ENCODE measurements at places on chromosomes 1 and 21.
A peak's percentile ranks its signal among the peaks of the same experiment; 100 is the strongest.

DNA sequence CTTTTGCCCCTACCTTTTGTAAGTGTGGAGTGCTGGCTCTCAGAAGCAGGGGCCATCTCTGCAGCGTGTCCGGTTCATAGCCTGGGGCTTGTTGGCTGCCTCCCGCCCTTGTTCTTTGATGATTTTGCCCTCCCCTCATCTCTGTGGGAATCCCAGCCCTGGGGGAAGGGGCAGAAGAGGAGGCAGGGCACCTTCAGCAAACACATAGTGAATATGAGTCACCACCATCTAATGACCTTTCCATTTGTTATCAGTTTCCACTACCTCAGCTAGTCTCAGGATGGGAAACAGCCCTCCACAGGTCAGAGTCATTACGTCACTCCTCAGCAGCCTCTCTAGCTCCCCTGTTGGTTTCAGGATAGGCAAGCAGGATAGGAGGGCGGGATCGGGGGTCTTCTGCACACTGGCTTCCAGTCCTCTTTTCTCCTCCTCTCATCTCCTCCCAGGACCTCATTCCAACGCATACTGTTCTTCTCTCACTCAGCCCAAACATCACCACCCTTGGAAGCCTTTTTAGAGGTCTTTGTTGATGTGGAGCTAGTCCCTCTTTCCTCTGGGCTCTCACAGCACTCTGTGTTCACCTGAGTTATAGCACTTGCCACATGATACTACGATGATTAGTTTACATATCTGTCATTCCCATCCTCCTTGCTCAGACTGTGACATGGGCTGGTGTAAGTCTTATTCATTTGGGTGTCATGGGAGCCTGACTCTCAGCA, 15.8 kb downstream of the GADD45A start:
- no peak overlapping the region for H3K27ac ChIP-seq
- no peaks in the 10 kb centered on the region for H3K36me3 ChIP-seq
- DNase-seq: no peak
- no peaks in the 10 kb centered on the region for H3K4me1 ChIP-seq

DNA sequence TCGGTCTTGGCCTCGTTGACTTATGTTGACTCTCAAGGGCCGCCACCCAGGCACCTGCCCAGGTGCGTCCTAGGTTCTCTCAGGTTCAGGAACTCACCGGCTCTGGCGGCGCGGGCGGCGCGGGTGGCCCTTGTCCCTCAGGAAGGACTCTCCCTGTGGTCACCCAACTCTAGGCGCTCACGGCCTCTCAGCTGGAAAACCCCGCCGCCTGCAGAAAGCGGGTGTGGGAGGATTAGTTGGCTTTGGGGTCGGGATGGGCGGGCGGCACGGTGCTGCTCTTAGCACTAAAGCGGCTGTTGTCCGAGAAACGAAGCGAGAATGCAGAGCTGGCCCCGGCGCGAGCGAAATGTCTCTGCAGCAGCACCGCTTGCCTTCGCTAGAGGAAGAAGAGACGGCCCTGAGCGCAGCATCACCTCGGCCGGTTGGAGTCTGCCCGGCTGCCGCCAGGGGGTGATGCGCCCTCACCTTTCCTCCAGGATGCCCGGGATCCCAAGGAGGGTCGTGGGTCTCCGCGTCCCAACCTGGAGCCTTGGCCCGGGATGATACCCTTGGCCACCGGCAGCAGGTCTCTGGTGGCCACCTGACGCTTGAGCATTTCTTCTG, 8.1 kb upstream of the TADA1 start:
- H3K4me1 ChIP-seq: no peaks in the 10 kb centered on the region
- H3K36me3 ChIP-seq: no peaks in the 10 kb centered on the region
- DNase-seq: no peak
- H3K4me3 ChIP-seq: no peak overlapping the region
- no peak overlapping the region for H3K27ac ChIP-seq

DNA sequence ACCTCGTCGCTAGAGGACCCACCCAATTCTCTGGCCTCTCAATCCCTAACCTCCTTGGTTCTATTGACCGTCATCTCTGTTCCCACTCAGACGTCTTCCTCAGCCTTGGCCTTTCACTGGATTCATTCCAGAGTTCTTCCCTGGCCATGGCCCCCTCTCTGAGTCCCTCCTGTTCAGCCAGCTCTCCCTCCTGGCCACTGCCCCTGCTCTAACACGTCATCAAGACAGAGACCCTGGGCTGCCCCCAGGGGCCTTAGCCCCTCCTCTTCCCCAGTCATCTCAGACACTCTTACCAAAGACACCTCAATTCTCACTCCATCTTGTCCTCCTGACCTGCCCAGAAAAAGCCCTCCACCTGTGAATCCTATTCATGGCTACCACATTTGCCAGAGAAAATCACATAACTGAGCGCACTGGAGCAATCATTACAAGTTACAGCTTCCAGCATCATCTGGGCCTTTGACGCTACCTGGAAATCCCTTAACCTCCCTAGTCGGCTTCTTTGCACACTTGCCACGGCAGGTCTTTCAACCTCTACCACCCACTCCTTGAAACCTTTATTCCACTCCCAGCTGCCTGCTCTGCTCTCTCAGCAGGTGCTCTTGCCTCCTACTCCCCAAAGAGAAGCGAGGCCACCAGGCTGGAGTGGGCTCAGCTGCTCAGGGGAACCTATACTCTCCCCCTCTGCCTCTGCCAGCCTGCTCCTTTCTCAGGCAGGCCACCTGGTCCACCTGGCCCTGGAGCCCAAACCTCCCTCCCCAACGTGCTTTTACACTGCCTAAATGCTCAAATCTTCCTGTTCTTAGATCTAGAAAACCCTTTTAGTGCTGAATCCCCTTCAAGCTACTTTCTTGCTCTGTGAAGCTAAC, 14.0 kb downstream of the DCST2 start:
- DNase-seq: no peak
- H3K4me1 ChIP-seq: peaks cover 29% of the 10 kb centered on the region
- H3K4me3 ChIP-seq: no peak overlapping the region

GRCh38 chr21:42198929-42199867, 19.7 kb upstream of the ABCG1 start:
- H3K36me3 ChIP-seq: no peaks in the 10 kb centered on the region
- peak; percentile 68 for DNase-seq
- peaks cover 6% of the 10 kb centered on the region for H3K4me1 ChIP-seq
- H3K27ac ChIP-seq: no peak overlapping the region
- H3K4me3 ChIP-seq: no peak overlapping the region

DNA sequence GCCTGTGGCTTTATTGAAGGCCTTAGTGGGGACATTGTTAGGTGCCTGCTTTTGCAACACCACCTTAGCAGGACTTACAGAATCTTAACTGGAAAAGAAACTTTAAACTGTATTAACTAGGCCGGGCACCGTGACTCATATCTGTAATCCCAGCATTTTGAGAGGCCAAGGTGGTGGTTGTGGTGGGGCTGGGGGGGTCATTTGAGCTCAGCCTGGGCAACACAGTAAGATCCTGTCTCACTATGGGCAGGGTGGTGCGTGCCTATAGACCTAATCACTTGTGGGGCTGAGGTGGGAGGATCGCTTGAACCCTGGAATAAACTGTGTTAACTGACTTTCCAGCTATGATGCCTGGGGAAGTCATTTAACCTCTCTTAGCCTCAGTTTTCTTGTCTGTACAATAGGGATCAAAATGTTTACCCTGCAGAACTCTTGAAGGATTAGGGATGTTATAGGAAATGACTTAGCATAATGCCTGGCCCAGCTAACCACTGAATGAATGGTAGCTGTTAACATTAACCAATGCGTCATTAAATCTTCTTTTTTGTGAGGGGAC, 39.5 kb downstream of the IER5 start:
- DNase-seq: no peak
- no peak overlapping the region for H3K27ac ChIP-seq
- H3K4me3 ChIP-seq: no peak overlapping the region

DNA sequence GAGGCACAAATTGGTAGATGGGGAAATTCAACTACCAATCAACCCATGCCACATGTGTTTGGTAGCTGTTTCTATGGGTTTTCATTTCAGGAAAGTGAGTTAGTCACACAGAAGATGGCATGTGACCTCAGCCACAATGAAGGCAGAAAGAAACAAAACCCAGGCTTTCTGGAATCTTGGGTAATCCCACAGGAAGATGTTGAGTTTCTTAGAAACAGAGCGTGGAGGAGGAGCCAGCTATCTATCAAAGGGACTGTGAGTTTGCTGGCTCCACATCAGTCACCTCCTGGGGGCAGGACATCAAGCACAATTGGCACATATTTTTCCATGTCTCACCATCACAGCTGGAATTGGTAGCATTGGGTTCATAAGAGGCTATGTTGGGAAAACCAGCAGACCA, 188.9 kb upstream of the PLXNA2 start:
- H3K4me3 ChIP-seq: no peak overlapping the region
- H3K27me3 ChIP-seq: no peaks in the 10 kb centered on the region

- H3K4me3 ChIP-seq: no peak within 1 kb of the TSS
- no peak within 1 kb of the TSS for H3K27ac ChIP-seq
- DNase-seq: no peak
- no peaks in the 10 kb centered on the region for H3K36me3 ChIP-seq
- no peaks in the 10 kb centered on the region for H3K27me3 ChIP-seq
These were observed at the start of gene LY9 for GRCh38 chr1:160795951-160796383. Gene LY9, plus strand, starts transcription at chr1:160796174. Its CDS starts 14 bp downstream, at chr1:160796188.

- H3K4me1 ChIP-seq: no peaks in the 10 kb centered on the region
- H3K4me3 ChIP-seq: no peak overlapping the region
- no peak overlapping the region for H3K27ac ChIP-seq
- DNase-seq: no peak
- no peaks in the 10 kb centered on the region for H3K27me3 ChIP-seq
- no peaks in the 10 kb centered on the region for H3K36me3 ChIP-seq
These were observed 14.9 kb downstream of the ABCA4 start for GRCh38 chr1:94105957-94106529.

- no peak for DNase-seq
- no peaks in the 10 kb centered on the region for H3K36me3 ChIP-seq
- no peaks in the 10 kb centered on the region for H3K27me3 ChIP-seq
- no peak overlapping the region for H3K4me3 ChIP-seq
- H3K27ac ChIP-seq: no peak overlapping the region
- no peaks in the 10 kb centered on the region for H3K4me1 ChIP-seq
These were observed 74.1 kb upstream of the PLXNA2 start for GRCh38 chr1:208318150-208318734.

DNA sequence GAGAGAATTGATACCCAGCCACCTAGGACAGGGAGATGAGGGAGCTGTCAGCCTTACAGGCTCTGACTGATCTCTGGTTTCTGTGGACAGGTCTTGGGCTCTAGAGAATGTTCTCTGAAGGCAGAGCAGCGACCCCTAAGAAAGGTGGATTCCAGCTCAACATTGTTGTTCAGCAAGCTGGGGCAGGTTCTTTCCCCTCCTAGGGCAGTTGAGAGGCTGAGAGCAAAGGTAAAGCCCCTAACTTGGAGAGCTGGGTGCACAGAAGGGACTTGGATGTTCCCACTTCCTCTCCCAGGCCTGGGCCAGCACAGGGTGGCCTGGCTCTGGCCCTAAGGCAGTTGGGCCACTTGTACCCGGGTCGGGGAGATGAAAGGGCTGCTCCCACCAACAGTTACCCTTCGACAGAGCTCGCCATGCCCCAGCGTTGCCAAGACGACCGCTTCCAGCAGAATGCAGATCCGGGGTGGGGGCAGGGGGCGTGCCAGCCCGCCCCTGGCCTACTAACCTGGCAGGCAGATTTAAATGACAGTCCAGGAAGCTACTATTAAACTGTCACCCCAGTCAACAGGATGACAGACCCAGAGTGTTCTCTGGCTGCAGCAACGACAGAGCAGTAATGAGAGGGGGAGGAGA, 31.6 kb downstream of the LRP8 start:
- H3K36me3 ChIP-seq: no peaks in the 10 kb centered on the region
- no peak overlapping the region for H3K27ac ChIP-seq
- no peak for DNase-seq
- no peak overlapping the region for H3K4me3 ChIP-seq

GRCh38 chr1:152190589-152190988, 31.6 kb upstream of the RPTN start:
- no peak overlapping the region for H3K27ac ChIP-seq
- no peaks in the 10 kb centered on the region for H3K27me3 ChIP-seq

- H3K4me3 ChIP-seq: peak overlapping the region; percentile 76
- peaks cover 48% of the 10 kb centered on the region for H3K4me1 ChIP-seq
- no peaks in the 10 kb centered on the region for H3K27me3 ChIP-seq
These were observed 1.3 kb downstream of the AHDC1 start for GRCh38 chr1:27602462-27603308.

DNA sequence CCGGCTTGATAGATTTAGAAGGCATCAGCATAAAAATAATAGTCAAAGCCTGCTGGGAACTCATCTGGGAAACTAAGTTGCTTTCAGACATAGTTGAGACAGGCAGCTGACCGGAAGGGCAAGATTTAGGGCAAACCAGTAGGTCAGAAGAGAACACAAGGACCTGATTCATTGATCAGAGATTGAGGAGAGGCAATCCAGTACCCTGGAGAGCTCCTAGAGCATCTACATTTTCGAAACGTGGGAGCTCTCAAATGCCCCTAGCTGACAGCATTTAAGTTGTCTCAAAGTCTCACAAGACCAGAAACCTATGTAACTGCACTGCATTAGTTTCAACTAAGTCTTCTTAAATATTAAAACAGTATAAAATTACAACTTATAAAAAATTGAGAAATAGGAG, 22.9 kb upstream of the MTF2 start:
- H3K4me3 ChIP-seq: no peak overlapping the region
- H3K27ac ChIP-seq: no peak overlapping the region
- DNase-seq: peak; percentile 46
- H3K27me3 ChIP-seq: no peaks in the 10 kb centered on the region
- H3K4me1 ChIP-seq: peaks cover 13% of the 10 kb centered on the region
- no peaks in the 10 kb centered on the region for H3K36me3 ChIP-seq

GRCh38 chr1:183989078-183989577, 48.4 kb downstream of the COLGALT2 start:
- no peaks in the 10 kb centered on the region for H3K36me3 ChIP-seq
- H3K4me3 ChIP-seq: no peak overlapping the region
- DNase-seq: no peak
- no peaks in the 10 kb centered on the region for H3K4me1 ChIP-seq
- no peaks in the 10 kb centered on the region for H3K27me3 ChIP-seq

- H3K27me3 ChIP-seq: no peaks in the 10 kb centered on the region
- H3K27ac ChIP-seq: no peak overlapping the region
- no peak for DNase-seq
- no peaks in the 10 kb centered on the region for H3K36me3 ChIP-seq
These were observed 45.9 kb upstream of the NRDC start for GRCh38 chr1:51924455-51924854.

GRCh38 chr21:19405326-19405725, 1001.7 kb upstream of the TMPRSS15 start:
- no peaks in the 10 kb centered on the region for H3K4me1 ChIP-seq
- no peak overlapping the region for H3K4me3 ChIP-seq
- H3K27me3 ChIP-seq: no peaks in the 10 kb centered on the region
- no peaks in the 10 kb centered on the region for H3K36me3 ChIP-seq

Data from Karpas-422 (cell line).